ENCODE measurements at places on chromosomes 7 and 10.

DNA sequence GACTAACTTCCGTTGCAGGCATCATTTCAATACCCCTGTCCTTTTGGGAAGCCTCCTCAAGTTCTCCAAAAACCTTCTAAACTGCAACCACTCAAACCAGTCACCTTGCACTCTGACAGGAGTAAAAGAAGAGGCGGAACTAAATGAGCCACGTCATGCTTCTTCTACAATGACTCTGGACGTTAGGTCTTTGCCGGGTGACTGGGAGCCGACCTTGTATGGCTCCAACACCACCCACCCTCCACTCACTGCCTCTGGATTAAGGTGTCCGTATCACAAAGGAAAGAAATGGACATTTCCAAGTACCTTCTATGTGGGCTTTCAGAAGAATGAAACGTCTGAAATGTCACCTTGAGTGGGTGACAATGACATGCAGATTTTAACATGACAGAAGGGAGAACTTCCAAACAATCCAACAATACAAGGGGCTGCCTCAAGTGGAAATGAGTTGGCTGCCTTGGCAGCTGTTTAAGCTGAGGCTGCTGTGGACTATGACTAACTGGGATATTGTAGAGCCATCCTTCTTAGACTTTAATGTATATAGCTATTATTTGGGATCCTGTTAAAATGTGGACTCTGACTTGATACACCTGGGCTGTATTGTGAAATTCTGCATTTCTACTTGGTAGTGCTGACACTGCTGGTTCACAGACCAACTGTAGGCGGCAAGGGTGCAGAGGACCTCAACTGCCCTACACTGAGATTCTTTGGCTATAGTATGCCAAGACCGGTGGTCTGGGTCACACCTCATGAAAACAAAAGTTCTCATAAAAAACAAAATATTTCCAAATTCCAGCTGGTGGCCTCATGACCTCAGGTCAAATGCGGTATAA, 33.8 kb upstream of the PDLIM1 start:
- DNase-seq: no peak

- no peak for DNase-seq
Measured at GRCh38 chr7:70763961-70764691, 367.8 kb upstream of the GALNT17 start.

- no peak for DNase-seq
Measured at GRCh38 chr10:14185316-14186045, 145.2 kb downstream of the FRMD4A start.

GRCh38 chr7:38070718-38071117, 107.3 kb upstream of the STARD3NL start:
- DNase-seq: peak; percentile 55

DNA sequence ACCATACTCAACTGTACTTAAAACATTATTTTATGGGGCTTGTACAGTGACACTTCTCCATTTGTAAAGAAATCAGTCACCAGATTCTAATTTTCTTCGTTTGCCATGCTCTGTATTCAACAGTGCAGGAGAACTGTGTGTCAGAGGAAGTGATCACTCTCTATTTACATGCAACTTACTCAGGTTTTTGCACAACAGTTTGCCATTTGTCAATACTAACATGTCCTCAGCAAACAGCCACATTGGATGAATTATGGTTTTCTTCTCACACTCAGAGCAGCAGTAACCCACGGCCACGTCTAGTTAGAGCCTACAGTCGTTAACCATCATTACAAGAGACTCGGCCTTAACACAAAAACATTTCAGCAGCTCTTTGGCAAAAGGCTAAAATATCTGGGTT, 69.2 kb upstream of the SP4 start:
- DNase-seq: no peak

- DNase-seq: no peak
Measured at GRCh38 chr10:128180843-128181242, 54.6 kb upstream of the MKI67 start.

- DNase-seq: no peak
Measured at GRCh38 chr7:44119829-44120380, 3.4 kb downstream of the POLD2 start.

- DNase-seq: no peak
Measured at GRCh38 chr7:125606671-125607070, 677.0 kb upstream of the POT1 start.

- no peak for DNase-seq
Measured at GRCh38 chr10:78306358-78306757, 272.7 kb downstream of the RPS24 start.

DNA sequence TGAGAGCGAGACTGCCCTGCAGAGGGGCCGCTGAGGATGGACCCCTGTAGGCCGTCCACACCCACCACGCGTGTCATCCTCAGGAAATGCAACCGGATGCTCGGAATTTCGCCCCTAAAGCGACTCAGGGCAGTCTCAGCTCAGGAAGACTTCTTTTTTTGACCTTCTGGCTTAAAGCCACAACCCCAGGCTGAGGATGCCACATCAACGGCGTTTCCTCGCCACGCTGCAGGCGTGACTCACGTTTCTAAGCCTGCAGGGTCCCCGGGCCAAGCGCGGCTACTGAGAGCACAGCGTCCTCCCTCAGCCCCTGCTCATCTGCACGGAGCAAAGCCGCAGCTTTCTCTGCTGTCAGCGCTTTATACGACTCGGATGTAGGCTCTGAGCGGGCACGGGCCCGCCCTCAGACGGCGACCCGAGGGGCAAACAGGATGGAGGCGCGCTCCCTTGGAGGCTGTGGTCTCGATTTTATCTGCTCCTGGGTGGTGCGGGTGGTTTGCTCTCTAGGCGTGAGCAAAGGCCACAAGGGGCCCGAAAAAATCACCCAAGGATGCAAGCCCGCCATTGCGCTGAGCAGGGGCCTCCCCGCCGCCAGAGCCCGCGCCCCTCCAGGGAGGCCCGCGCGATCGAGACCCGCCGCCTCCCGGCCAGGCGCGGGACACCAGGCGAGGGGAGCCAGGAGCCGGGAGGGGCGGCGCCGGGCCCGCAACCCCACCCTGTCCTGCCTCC, 726 bp upstream of the INSIG1 start:
- peak; percentile 85 for DNase-seq

- DNase-seq: peak; percentile 14
Measured at GRCh38 chr10:11533328-11533781, 78.1 kb downstream of the USP6NL start.

GRCh38 chr10:17387861-17388503, 66.4 kb downstream of the ST8SIA6 start:
- peak; percentile 4 for DNase-seq

DNA sequence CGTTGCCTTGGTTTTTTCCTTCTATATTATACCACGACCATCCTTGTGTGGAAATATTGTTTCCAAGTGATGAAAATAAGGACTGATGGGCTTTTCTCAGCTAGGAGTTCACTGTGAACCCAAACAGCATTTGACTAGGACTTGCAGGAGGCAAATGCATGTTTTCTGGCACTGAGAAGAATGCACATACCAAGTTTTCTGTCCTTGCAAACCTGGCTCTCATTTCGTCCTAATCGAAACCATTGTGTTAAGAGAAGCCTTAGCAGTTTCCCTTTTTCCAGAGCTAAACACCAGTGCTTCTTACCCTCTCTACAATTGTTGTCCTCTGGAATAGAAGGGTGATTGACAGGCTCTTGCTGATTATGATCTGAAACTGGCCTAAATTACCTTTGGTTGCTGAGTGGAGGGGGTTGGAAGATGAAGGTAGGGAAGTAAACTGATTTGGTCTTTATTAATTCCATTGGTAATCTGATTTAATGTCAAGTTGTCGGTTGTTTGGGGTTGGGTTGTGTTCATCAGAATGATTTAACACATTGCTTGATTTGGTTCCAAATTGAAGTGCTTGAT, 33.1 kb upstream of the ELMO1 start:
- DNase-seq: no peak

GRCh38 chr7:42953994-42954393, 21.8 kb downstream of the MRPL32 start:
- DNase-seq: no peak

DNA sequence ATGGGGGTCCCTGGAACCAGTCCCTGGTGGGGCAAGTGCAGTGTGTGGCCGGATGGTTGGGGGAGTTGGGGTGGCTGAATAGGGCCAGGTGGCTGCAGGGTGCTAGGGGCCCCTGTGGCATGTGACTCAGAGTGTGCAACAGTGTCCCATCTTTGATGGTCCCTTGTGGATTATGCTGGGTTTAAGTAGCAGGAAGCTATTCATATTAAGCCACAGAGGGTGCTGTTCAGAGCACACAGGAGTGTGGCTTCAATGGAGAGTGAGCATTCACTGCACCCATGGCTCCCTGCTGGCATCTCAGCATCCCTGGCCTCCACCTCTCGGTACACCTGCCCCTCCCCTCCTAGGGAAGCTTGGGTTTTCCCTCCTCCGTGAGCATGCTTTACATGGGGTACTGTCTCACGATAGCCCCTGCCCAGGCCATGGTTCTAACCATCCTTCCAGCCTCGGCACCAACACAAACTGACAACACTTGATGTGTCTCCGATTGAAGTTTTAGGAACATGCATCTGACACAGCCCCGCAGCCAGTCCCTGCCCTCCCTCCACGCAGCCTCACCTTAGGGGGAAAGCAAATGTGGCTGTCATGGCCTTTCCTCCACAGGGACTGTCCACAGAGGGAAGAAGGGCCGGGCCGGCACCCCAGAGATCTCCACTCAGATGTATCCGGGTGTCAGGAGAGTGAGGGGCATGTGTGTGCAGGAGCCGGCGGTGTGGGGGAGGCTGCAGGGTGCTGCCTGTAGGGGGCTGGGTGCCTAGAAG, 30.4 kb upstream of the PPIF start:
- DNase-seq: no peak

GRCh38 chr7:130655286-130655685, 13.3 kb downstream of the COPG2 start:
- DNase-seq: no peak

- no peak for DNase-seq
Measured at GRCh38 chr10:44799966-44800365, 111.2 kb upstream of the TMEM72 start.

DNA sequence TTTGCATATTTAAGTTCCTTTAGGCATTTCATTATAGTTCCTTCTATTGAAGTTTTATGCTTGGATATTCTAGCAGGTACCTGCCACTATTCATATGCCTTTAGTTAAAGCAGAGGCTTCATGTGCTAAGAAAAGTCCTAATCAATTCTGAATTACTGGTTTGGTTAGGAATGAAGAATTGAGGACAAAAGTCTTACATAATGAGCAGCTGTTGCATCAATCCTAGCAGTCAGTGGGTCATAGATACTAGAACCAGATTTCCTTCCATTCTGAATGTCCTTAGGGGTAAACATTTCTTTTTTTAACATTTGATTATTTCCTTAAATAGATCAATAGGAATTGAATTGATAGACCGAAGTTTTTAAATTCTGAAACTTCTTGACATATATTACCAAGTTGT, 59.2 kb downstream of the CDK13 start:
- no peak for DNase-seq

DNA sequence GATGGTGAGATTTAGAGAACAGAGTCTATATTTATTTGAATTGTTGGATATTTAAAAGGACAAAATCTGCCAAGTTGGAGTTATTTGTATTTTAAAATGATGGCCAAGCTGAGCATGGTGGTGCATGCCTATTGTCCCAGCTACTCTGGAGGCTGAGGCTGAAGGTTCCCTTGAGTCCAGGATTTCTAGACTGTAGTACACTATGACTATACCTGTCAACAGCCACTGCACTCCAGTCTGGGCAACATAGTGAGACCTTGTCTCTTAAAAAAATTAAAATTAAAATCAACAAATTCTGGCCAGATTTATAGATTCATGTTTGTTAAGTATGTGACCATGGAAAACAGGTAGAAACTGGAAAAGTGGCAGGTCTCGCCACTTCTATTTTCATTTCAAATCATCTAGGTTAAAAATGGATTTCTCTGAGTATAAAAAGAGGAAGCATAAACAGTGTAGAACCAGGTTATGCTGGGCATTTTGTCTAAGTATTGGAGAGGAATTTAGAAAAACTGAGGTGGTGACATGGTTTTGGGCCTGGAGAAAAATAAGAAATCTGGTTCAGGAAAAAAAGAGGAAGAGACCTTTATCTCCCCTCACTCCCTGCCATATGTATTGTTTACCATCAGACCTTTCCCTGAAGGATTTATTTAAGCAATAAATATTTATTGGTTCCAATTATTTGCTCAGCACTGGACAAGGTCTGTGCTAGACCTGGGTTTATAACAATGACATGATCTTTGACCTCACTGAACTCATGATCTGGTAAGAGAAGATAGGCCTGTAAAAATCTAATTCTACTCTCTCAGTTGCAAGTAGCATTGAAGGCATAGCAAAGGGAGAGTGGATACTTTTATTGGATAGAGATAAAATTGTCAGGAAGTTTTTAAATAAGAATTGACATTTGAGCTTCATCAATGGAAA, 134.2 kb downstream of the TSPAN12 start:
- DNase-seq: no peak

- DNase-seq: no peak
Measured at GRCh38 chr10:69043931-69044531, 43.9 kb upstream of the SRGN start.

DNA sequence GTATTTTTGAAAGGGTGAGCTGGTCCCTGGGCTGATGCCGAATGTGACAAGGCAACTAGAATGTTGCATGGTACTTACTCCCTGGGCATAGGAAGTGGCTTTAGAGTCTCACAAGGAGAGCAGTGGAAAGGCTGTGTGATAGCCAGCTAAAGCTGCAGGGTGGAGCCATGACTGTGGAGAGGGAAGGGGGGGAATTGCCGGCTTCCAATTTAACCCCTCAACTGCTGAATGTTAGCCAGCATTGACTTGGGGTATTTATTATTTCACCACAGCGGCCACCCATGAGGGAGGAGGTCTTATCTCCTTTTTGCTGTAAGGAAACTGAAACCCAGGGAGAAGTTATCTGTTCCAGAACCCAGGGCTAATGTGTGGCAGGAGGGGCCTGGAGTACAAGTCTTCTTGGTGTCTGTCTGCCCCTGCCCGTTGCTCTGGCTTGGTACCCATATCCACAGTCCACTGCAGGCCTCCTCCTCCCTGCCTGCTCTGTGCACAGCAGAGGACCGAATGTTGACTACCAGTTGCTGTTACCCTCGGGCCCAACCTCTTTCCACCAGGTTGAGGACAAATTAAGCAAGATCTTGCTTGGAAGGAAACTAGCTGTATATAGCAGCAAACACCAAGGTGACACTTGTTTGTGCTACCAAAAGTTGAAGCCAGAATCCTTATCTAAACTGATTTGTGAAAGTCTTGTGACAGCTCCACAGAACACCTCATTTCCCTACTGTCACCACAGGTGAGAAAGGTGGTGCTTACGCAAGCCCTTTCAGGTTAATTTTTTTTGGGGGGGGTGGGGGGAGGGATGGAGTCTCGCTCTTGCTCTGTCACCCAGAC, 37.6 kb downstream of the WBP1L start:
- no peak for DNase-seq

Data from AG08395 (cell line).